T-helper 1 cell treated with Interleukin-12 subunit alpha and Interleukin-12 subunit beta and Interleukin-4 antibody, amounts not matched to agents 30 ng/mL and 1 ng/mL, for 36 hours (primary cell): ENCODE measurements at places on chromosomes 4 and X. TPM values are rescaled to one million over a fixed set of nuclear protein-coding genes. Genes with fewer than 3 reads are reported as not detected.

The RTL5 gene
- total RNA-seq = 0.07 and 0.10 TPM in 2 replicates

The SLC34A2 gene
- total RNA-seq = not detected in 2 replicates

The GYG2 gene
- total RNA-seq = not detected in 2 replicates

The TACR3 gene
- not detected in 2 replicates for total RNA-seq

The PABPC1L2B gene
- not detected in 2 replicates for total RNA-seq

The GPR50 gene
- not detected in 2 replicates for total RNA-seq

The ASB9 gene
- total RNA-seq = 0.34 and 0.39 TPM in 2 replicates

The XAGE1A gene
- total RNA-seq = not detected in 2 replicates

The LRBA gene
- total RNA-seq = 49.1 and 49.3 TPM in 2 replicates

The RPS6KA6 gene
- total RNA-seq = not detected in 2 replicates

The FAM47B gene
- total RNA-seq = not detected in 2 replicates

The CENPVL2 gene
- not detected in 2 replicates for total RNA-seq

The CCNQ gene
- total RNA-seq = 22.7 and 23.3 TPM in 2 replicates

The LONRF3 gene
- 0.17 and 0.32 TPM in 2 replicates for total RNA-seq

The MMRN1 gene
- 0.24 and 0.27 TPM in 2 replicates for total RNA-seq

The SULT1E1 gene
- not detected in 2 replicates for total RNA-seq

The EXOC1 gene
- 28.1 and 28.2 TPM in 2 replicates for total RNA-seq

The CT45A3 gene
- total RNA-seq = not detected in 2 replicates

The EGFL6 gene
- total RNA-seq = 10.1 and 11.5 TPM in 2 replicates

The SLC9A7 gene
- total RNA-seq = 15.4 and 17.0 TPM in 2 replicates

The TXK gene
- 39.5 and 40.8 TPM in 2 replicates for total RNA-seq

The DDX53 gene
- total RNA-seq = not detected in 2 replicates

The NHSL2 gene
- 1.0 and 1.2 TPM in 2 replicates for total RNA-seq

The HOPX gene
- total RNA-seq = 93.4 and 96.6 TPM in 2 replicates

The FAM241A gene
- 2.0 and 2.2 TPM in 2 replicates for total RNA-seq
